ENCODE measurements at places on chromosomes 6 and 20. TPM values are rescaled to one million over a fixed set of nuclear protein-coding genes. Genes with fewer than 3 reads are reported as not detected.

The FAM162B gene
- not detected for total RNA-seq

The RPL10A gene
- 1,937 TPM for total RNA-seq

The HLA-DQB1 gene
- 2.0 TPM for total RNA-seq

The ANGPT4 gene
- total RNA-seq: not detected

The EYS gene
- total RNA-seq: 0.37 TPM

The LY6G6D gene
- not detected for total RNA-seq

The GCNT2 gene
- total RNA-seq: 5.8 TPM

The OR2H2 gene
- not detected for total RNA-seq

The TREM2 gene
- 7.9 TPM for total RNA-seq

The UBE2C gene
- total RNA-seq: 112 TPM

The GFRA4 gene
- total RNA-seq: not detected

The BPI gene
- total RNA-seq: not detected

The GPR6 gene
- not detected for total RNA-seq

The SYCP2L gene
- total RNA-seq: 0.35 TPM

The LY6G6F gene
- total RNA-seq: not detected

The GTF3C6 gene
- 39.3 TPM for total RNA-seq

The BPIFB2 gene
- not detected for total RNA-seq

The ADGRG6 gene
- 20.6 TPM for total RNA-seq

The PI16 gene
- total RNA-seq: not detected

The HSD17B8 gene
- total RNA-seq: 28.8 TPM

The ABHD16B gene
- total RNA-seq: not detected

The BEND6 gene
- 0.28 TPM for total RNA-seq

The HLA-DQA1 gene
- not detected for total RNA-seq

The OVOL2 gene
- total RNA-seq: 16.8 TPM

The ANKEF1 gene
- 9.0 TPM for total RNA-seq

The XRN2 gene
- total RNA-seq: 53.7 TPM

The GHRH gene
- total RNA-seq: not detected

The RNF5 gene
- total RNA-seq: 42.6 TPM

The SNTA1 gene
- total RNA-seq: 5.6 TPM

The C6orf141 gene
- 14.0 TPM for total RNA-seq

The SLC44A4 gene
- total RNA-seq: 7.5 TPM

The RGS17 gene
- total RNA-seq: 3.3 TPM

The DEFB124 gene
- not detected for total RNA-seq

The ZSCAN16 gene
- 1.4 TPM for total RNA-seq

The ESR1 gene
- not detected for total RNA-seq

The ZSCAN26 gene
- total RNA-seq: 5.0 TPM

The TMEM170B gene
- 0.05 TPM for total RNA-seq

The C20orf141 gene
- not detected for total RNA-seq

The NFS1 gene
- 18.4 TPM for total RNA-seq

The SLC24A3 gene
- 0.09 TPM for total RNA-seq

The TMEM200A gene
- 0.98 TPM for total RNA-seq

The KCNB1 gene
- not detected for total RNA-seq

The SLC32A1 gene
- total RNA-seq: not detected

The HUS1B gene
- total RNA-seq: 0.49 TPM

The TBC1D32 gene
- 12.6 TPM for total RNA-seq

The TUBB2B gene
- 2.9 TPM for total RNA-seq

The CABLES2 gene
- total RNA-seq: 4.8 TPM

The VSTM2L gene
- 23.7 TPM for total RNA-seq
